Activated T-cell treated with anti-CD3 and anti-CD28 coated beads for 4 hours (primary cell): ENCODE measurements at places on chromosomes 3 and 15.

- DNase-seq = no peak
These were observed 31.6 kb downstream of the SHOX2 start for GRCh38 chr3:158074591-158074990.

- DNase-seq = no peak
These were observed 1.5 kb downstream of the ABHD5 start for GRCh38 chr3:43692085-43692855.

GRCh38 chr3:107241217-107241616 lies 136.0 kb upstream of the CCDC54 start:
- DNase-seq = no peak

- DNase-seq = no peak
These were observed 521 bp downstream of the IL5RA start for GRCh38 chr3:3109407-3110298.
